T-helper 9 cell (primary cell): ENCODE measurements at places on chromosomes 4 and X.

- peak; percentile 69 for DNase-seq
Measured at GRCh38 chrX:153609917-153610835, 11.2 kb upstream of the CCNQ start.

DNA sequence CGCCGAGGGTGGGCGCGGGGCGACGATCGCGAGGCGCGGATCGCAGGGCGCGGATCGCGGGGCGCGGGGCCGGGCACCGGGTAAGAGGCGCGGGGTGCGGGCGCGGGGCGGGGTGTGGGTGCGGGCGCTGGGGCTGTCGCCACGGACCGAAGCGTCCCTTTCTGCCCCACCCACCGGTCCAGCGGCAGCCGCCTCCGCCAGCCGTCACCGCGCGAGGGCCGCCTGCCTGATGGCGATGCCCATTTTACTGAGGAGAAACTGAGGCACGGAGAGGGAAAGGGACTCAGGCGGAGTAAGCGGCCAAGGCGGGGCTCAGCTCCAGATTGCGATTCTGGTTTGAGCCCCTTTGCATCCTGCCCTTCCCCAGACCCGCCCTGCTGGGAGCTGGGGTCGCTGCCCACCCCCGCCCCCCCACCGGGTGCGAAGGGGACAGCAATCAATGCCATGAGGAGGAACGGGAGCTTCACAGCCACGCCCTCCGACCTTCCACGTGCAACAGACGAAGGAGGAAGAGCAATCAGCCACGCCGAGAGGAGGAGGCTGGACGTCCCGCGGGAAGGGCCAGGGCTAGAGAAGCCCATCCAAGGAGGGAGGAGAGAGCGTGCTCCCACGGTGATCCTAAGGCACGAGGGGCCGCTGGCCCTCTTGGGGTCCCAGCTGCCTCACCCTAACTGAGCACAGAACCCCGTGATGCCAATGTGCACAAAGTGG, 10.9 kb upstream of the MAN2B2 start:
- no peak for DNase-seq

DNA sequence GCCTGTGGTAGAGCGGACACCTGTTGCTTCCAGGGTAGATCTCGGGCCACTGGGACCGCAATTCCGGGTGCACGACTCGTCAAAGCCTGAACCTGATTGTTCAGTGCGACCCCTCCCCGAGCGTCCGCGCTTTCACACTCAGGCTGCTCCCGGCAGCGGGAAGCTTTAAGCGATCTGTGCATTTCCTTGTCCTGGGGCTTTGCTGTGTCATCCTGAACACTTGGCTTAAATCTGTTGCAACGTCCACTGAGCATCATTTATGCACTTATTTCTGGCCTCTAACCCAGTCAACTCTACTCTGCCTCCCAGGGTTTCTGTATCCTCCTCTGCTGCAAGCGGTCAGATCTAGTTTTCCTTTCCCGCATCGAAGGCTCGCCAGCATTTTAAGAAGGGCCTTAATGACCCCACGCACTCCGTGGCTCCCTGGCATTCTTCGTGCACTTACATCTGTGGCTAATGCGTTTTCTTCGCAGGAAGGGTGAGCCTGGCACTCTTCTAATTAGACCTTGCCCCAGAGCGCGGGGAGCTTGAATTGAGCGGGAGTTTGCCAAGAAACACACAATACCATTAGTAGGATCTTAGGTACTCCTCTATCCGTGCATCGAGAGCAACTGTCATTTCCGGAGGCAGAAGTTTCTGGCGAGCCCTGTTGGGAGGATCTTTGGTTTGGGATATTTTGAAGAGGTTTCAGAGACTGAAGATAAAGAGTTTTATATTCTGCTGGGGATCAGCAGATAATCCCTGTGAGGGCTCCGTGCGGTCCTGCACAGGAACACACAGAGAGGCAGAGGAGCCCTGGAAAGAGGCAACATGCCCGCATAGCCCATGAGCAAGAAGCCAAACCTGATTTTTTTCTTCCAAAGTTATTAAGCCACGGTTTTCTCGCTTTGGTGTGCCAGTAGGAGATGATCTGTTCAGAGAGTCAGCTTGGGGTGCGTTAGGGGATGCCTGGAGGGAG, 654 bp upstream of the DDIT4L start:
- DNase-seq: no peak

DNA sequence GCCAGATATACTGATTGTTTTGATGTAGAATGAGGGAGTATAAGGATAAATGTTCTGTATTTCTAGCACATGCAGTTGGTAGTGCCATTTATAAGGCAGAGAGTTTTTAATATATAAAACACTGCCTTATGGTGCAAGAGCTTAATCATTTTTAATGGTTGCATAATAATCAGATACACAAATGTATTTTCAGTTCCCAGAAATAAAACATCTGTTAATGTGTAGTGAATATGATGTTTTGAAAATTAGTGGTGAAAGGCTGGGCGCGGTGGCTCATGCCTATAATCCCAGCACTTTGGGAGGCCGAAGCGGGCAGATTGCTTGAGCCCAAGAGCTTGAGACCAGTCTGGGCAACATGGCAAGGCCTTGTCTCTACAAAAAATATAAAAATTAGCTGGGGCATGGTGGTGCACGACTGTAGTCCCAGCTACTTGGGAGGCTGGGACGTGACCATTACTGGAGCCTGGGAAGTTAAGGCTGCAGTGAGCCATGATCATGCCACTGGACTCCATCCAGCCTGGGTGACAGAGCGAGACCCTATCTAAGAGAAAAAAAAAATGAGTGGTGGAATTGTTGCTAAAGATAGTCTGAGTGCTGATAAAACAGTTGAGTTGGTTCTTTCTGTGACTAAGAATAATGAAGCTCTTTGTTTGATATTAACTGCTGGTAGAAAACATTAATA, 29.3 kb downstream of the CLCN3 start:
- no peak for DNase-seq

DNA sequence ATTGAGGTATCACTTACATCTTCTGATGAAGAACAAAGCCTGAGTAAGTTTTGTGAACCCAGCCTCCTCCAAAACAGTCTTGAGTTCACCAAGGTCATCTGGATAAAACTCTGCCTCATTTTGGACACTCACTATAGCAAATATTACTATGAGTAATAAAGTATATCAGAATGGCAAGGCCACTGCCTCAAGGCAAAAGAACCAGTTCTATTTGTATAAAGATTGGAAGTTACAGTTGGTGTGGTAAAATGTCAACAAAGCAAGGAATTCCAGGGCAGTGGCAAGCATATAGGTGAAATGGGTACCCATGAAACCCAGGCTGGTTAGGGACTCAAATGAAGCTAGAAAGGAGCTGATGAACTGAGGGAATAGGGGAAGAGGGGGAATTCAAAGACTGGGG, 2.4 kb upstream of the ARHGEF6 start:
- DNase-seq: no peak

DNA sequence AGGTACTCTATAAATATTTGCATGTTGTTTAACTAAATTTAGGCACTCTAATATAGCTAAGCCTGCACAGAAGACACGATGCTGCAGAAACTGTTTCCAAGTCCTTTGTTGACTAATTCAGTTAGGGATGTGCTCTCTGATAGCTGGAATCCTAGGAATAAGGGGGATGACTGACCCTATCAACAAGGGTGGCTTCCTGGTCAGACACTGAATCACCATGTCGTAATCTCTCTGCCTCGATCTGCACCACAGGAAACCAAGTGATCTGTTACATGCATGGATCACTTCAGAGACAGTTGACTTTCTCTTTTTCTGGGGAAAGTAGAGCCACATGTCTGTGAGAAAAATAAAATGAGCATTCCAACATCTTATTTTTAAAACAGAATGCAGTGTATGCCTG, 169.1 kb downstream of the GUCY2F start:
- no peak for DNase-seq

DNA sequence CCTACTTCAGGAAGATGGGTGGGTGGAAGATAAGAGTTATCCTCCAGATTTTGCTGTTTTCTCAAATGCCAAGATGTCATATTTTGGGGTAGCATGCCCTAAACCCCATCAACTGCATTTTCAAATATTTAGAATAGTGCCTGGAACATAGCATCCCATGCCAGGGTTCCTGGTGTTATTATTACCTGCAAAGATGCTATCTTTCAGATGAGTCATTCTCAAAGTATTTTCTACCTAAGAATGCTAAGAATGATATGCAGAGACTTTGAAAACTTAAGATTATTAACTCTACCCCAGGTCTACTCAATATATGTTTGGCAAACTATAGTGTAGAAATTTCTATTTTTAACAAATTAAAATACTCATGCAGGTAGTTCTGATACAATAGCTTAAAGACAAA, 934.3 kb upstream of the SLIT2 start:
- DNase-seq: no peak

GRCh38 chrX:120999413-120999812, 13.9 kb upstream of the CT47A1 start:
- no peak for DNase-seq

- no peak for DNase-seq
Measured at GRCh38 chrX:20454117-20454516, 187.4 kb upstream of the RPS6KA3 start.

DNA sequence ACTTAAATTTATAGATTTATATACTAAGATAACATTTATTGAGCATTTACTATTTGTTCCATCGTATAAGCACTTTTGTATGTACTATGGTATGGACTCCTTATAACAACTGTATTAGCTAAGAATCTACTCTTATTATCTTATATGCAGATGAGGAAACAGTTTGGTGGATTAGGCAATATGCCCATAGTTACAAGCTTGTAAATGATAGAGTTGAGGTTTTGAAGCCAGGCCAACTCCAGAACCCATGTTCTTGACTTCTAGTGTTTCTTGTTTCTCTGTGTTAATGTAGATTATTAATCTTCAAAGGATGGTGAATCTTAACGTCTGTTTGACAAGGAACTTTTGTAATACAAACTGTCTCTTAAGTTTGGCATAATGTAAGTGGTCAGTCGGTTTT, 71.3 kb downstream of the STIM2 start:
- no peak for DNase-seq

GRCh38 chrX:79133904-79134303, 10.6 kb upstream of the GPR174 start:
- DNase-seq: no peak

DNA sequence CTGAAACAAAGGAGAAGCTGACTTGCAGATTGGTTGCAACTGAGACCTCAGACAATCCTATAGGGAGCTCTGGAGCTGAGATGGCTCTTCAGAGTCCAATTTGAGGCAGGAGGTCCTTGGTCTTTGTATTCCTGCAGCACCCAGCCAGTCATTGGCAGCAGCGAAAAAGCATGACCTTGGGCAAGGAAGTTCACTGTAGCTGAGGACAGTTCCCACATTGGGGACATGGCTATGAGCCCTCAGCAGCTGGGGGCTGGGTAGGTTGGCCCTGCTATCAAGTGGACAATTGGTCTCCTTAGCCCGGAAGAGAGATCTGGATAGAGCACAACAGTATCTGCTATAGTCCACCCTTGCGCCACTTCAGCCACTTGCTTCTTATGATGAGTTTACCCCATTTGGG, 56.9 kb upstream of the ATP6AP2 start:
- DNase-seq: no peak

GRCh38 chrX:119231936-119232445, 4.1 kb upstream of the PGRMC1 start:
- no peak for DNase-seq

GRCh38 chr4:148110169-148110568, 332.0 kb downstream of the NR3C2 start:
- DNase-seq: no peak

GRCh38 chr4:159549098-159549518, 446.2 kb downstream of the RAPGEF2 start:
- DNase-seq: no peak
